ENCODE measurements at places on chromosomes 1 and 21.

- DNase-seq = no peak
These were observed 464 bp downstream of the ACBD6 start for GRCh38 chr1:180501865-180502360.

GRCh38 chr1:12047120-12047876 lies 15.8 kb upstream of the TNFRSF8 start:
- DNase-seq = peak; percentile 47

GRCh38 chr1:12528021-12528852 lies 89.8 kb downstream of the DHRS3 start:
- peak; percentile 73 for DNase-seq

- no peak for DNase-seq
These were observed 36.0 kb downstream of the GNG4 start for GRCh38 chr1:235613602-235614001.

DNA sequence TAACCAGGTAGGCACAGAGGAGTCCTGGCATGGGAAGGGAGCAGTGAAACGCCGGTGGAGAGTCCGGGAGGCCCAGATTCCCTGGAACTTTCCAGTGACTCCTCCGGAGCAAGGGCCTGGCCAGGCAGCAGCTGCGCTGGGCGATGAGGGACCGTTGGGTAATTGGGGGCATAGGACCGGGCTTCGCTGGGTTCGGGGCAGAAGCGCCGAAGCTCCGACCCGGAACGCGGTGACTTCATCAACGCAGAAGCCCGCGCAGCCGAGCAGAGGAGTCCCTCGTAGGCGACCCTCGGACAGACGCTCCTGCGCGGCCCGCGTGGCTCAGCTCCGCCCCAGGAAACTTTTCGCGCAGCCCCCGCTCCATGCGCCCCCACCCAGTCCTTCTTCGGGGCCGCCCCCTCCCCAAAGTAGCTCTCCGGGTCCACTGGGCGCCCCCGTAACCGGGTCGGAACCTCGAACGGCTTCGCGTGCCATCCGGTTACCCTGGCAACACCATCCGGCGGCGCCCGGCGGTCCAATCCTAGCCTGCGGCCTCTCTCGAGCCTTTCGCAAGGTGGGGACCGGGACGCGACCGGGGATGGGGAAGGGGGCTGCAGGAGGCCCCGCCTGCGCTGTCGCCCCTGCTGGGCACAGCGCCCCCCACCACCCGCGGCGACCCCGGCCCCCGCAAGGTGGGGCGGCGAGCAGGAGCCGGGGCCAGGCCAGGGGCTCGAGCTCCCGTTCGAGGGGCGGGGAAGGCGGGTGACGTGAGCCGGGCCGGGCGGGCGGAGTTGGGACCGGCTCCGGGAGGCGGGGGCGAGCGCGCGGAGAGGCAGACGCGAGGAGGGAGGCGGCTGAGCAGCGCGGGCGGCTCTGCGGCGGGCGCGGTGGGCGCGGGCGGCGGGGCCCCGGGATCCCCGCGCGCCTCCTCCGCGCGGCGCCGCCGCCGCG lies at the start of gene AJAP1:
Gene AJAP1, plus strand, starts transcription at position 814 of the 930 bp plus-strand sequence. CDS start 817 bp downstream, outside the sequence.
- no peak for DNase-seq

- DNase-seq = no peak
These were observed 399.2 kb downstream of the PTBP2 start for GRCh38 chr1:97120806-97121205.

DNA sequence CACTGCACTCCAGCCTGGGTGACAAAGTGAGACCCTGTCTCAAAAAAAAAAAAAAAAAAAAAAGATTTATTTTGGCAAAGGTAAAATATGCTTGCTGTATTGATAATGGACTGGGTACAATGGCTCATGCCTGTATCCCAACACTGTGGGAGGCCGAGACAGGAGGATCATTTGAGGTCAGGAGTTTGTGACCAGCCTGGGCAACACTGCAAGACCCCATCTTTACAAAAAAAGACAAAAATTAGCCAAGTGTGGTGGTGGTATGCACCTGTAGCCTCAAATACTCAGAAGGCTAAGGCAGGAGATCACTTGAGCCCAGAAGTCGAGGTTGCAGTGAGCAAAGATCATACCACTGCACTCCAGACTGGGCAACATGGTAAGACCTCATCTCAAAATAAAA lies 6.3 kb downstream of the SF3A3 start:
- no peak for DNase-seq

DNA sequence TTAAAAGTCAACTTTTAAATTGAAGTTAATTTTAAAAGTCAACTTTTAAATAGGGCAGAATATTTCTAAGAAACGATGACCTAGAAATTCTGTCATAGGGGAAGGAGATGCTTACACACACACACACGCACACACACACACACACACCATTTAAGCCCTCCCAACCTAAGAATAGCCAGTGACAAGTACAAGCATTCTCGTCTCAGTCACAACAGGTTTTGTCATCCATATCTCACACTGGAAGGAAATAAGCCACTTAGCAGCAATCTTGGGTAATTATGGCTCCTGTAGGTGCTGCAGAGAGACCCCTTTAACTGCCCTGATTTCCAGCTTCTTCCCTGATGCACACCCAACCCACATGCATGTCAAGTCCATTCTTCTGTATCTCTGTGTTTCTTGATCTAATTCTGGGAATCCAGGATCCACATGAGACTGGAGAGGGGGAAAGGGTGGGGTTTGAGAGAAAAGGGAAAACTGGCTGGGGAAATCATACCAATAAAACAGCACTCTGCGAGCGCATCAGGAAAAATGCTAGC lies 338.1 kb downstream of the PAPPA2 start:
- no peak for DNase-seq

DNA sequence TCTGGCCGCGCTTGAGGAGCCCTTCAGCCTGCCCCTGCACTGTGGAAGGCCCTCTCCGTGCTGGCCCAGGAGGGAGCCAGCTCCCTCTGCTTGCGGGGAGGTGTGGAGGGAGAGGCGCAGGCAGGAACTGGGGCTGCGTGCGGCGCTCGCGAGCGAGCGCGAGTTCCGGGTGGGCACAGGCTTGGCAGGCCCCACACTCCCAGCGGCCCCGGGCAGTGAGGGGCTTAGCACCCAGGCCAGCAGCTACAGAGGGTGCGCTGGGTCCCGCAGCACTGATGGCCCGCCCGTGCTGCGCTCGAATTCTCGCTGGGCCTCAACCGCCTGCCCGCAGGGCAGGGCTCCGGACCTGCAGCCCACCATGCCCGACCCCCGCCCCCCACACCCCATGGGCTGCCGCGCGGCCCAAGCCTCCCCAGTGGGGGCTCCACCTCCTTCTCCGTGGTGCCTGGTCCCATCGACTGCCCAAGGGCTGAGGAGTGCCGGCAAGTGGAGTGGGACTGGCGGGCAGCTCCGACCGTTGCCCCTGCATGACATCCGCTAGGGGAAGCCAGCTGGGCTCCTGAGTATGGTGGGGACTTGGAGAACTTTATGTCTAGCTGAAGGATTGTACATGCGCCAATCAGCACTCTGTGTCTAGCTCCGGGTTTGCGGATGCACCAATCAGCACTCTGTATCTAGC lies 46.0 kb downstream of the COL24A1 start:
- no peak for DNase-seq

- DNase-seq = no peak
These were observed 1.8 kb downstream of the LRIF1 start for GRCh38 chr1:110961902-110962301.

GRCh38 chr1:63277195-63278192 lies 44.9 kb upstream of the FOXD3 start:
- no peak for DNase-seq

DNA sequence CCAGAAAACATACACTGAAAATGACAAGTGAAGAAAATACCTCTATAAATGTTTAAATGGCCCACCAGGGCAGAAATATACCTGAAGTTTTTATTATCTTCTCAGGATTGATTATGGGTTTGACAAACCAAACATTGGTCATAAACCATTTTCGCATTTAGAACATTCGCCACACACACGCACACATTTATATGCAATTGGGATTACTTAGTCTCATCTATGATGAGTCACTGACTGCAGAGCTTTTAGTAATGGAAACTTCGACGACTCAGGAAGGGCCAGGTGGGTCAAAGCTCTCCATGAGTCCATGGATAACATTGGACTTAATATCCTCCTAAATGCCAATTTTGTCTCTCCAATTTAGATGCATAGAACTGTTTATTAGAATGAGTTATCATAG lies 16.9 kb downstream of the NRDC start:
- DNase-seq = peak; percentile 18

DNA sequence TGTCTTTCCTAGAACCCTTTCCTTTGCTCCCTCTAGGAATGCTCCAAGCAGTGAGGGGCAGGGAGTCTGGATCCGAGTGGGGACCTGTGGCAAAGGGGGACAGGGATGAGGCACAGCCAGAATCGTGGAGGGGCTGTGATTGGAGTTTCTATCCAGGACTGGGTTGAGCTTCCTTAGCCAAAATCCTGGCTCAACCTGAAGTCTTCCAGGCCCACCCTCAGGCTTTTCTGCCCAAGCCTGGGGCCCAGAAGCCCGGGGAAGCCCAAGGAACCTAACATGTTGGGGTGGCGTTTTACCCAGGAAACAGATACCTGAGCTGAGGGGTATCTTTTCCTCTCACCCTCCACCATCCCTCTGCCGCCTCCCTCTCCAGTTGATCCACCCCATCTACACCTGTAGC lies 5.4 kb downstream of the MYOG start:
- no peak for DNase-seq

DNA sequence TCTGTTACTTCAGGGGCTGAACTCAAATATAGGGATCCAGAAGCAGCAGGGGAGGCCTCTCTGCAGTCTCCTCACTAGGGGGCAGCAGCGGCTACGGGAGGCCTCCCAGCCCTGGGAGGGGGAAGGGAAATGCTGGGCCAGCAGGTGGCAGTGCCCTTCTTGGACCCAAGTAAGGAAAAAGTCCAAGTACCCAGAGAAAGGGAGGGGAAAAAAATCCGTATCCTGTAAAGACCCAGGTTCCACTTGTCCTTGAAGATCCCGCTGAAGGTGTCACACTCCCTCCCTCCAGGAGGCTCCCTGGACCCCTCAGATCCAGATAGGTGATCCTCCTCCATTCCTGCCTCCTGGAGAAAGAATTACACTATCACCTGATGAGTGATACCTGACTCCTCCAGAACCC lies 14.1 kb upstream of the NUAK2 start:
- DNase-seq = peak; percentile 79

GRCh38 chr1:224524679-224525078 lies 90.1 kb upstream of the WDR26 start:
- DNase-seq = peak; percentile 53

DNA sequence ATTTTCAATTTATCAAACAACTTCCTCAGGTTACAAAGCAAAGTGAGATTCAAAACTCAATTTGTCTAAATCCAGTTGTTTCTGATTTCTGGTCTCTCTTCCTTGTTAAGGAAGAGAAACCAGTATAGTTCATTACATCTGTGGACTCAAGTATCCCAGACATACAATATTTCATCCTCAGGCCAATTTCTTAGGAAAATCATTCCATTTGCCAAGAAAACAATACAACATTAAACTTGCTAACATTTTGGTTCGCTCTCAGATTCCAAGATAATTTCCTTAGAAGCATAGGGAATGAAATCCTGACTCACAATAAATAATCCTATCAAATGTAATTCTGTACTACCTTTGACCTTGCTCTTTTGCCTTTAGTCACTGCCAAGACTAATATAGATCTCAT lies 11.2 kb upstream of the TTLL7 start:
- DNase-seq = no peak

- no peak for DNase-seq
These were observed 18.0 kb downstream of the ZNF695 start for GRCh38 chr1:246989901-246990300.

- DNase-seq = no peak
These were observed 2.4 kb upstream of the HTR6 start for GRCh38 chr1:19662313-19662712.

Data from choroid plexus epithelial cell (primary cell).